ENCODE measurements at places on chromosomes 4 and X.

DNA sequence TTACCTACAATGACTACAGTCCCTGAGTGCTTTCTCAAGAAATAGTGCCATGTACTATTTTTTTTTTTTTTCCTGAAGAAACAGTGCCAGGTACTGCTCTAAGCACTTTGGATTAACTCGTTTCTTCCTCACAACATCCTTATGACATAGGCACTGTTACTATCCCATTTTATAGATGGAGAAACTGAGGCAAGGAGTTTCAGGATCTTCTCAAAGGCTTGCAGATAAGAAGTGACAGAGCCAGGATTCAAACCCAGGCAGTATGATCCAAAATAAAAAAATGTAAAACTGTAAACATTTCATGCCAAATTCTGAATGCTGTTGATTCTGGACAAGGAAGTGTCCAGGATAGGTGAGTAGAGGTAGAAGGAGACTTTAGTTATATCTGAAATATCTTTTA, 1.1 kb downstream of the FANCB start:
- no peak for DNase-seq

- DNase-seq = no peak
Measured at GRCh38 chr4:139514382-139515059, 41.5 kb downstream of the SETD7 start.

GRCh38 chr4:85452058-85452731, 22.8 kb upstream of the ARHGAP24 start:
- DNase-seq = no peak

GRCh38 chr4:56821381-56822243, at the start of gene SPINK2:
Gene SPINK2 (minus strand): TSS chr4:56821701. CDS start chr4:56821662, 39 bp downstream.
- peak; percentile 67 for DNase-seq

DNA sequence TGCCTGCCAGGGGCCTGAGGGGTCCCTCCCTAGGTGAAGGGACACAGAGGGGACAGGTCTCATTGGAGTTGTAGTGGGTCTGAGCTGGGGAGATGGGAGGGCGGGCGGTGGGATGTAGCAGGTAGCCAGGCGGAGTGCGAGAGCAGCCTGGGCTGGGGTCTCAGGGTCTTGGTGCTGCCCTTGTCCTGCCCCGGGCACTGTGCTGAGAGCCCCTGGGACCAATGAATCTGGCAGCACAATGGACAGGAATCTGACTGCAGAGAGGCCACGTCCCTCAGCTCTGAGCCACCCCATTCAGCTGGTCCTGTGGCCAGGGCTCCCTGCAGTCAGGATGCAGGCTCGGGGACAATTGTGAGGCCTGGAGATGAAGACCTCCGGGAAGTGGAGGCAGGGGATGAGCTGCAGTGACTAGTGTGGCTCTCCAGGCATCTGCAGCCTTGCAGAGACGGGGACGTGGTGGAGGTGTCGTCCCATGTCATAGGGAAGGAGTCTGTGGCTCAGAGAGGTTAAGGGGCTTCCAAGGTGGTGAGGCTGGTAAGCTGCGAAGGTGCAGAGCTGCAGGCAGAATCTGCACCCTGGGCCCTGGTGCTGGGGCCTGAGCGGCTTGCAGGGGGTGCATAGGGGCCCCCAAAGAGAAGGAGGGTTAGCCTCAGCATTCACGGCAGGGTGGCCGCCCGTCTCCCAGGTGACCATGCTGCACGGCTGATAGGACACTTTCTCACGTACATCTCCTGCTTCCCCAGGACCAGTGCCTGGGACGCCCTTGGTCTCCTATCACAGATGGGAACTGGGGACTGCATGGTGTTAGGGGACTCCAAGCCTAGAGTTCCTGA, 20.6 kb downstream of the NSG1 start:
- no peak for DNase-seq

DNA sequence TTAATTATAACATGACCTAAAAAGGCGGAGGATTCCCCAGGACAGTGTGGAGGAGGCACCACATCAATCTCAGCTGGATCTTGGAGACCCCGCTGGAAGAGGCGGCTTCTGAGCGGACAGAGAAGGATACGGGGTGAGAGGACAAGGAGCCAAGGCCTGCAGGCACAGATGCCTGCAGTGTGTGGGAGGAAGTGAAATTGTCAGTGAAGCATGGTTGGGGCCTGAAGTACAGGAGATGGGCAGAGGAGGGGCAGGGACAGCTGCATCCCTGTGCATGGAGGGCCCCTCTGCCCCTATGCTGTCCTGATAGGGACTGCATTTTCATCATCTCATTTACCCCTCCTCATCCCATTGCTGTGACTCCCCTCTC, 1.7 kb upstream of the SLC2A9 start:
- no peak for DNase-seq

DNA sequence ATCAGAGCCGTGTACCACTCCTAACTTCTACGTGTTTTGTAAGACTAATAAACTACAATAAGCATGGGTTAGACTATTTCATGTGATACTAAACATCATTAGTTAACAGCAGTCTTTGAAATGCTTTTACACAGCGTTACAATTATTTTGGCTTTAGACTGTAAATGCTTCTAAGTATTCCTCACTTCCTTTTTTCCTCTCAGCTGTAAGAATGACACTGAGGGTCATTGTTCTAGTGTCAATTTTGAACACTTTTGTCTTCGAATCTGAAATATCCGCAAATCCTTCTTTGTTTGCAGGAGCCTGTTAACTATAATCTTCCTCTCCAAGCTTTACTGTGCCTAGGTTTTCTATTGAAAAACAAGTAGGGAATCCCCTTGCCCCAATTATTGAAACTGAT, 1.5 kb downstream of the ABCE1 start:
- no peak for DNase-seq

- DNase-seq = no peak
Measured at GRCh38 chrX:70439016-70439415, 5.6 kb upstream of the DLG3 start.

DNA sequence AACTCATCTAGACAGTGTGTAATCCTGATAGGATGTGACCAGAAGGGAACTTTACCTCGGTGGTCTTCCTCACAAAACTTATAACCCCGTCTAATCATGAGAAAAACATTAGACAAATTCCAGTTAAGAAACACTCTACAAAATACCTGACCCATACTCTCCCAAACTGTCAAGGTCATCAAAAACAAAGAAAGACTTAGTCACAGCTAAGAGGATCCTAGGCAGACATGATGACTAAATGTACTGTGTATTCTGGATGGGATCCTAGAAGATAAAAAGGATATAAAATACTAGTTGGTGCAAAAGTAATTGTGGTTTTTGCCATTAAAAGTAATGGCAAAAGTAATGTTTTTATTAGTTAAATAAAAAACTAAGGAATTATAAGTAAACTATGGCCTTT, 81.6 kb downstream of the DTHD1 start:
- no peak for DNase-seq

DNA sequence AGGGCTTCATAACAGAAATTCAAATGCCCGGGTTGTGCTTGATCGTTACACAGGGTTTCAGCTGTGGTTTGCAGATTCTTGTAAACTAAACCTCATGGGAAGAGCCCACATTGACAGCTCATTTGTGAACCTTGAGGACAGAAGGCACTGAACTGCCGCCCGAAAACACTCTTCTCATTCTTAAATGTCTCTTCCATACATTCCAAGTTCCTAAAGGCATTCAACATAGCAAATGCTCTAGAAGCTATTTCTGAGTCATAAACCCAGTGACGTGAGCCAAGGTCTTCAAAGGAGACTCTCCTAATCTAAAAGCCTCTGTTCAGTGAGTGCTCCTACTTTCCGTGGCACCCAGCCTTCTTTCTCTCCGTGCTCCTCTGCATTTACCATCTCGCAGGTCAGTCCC, 737.8 kb upstream of the FRG1 start:
- DNase-seq = no peak

- no peak for DNase-seq
Measured at GRCh38 chrX:39899856-39900776, 197.6 kb downstream of the BCOR start.

Data from stimulated activated CD8-positive, alpha-beta memory T cell treated with anti-CD3 and anti-CD28 coated beads, Interleukin-4, amount 100 ng/mL, for 48 hours (primary cell).